SJSA1 (cell line): ENCODE measurements at places on chromosomes 6 and 20. TPM values are rescaled to one million over a fixed set of nuclear protein-coding genes. Genes with fewer than 3 reads are reported as not detected.
A peak's percentile ranks its signal among the peaks of the same experiment; 100 is the strongest.

RBM24 gene
- 30.3 and 43.7 TPM in 2 replicates for total RNA-seq

SLC22A3 gene
- total RNA-seq: not detected in 2 replicates

PROKR2 gene
- not detected in 2 replicates for total RNA-seq

PRRT1 gene
- total RNA-seq: not detected in 2 replicates

RBPJL gene
- not detected in 2 replicates for total RNA-seq

HEY2 gene
- total RNA-seq: 0.66 TPM in 1 of 2 replicates, not detected in the other

CCM2L gene
- total RNA-seq: not detected in 2 replicates

DAAM2 gene
- total RNA-seq: 0.29 TPM in 1 of 2 replicates, not detected in the other

C6orf141 gene
- total RNA-seq: not detected in 2 replicates

CST4 gene
- not detected in 2 replicates for total RNA-seq

MRPL2 gene
- total RNA-seq: 24.6 and 34.3 TPM in 2 replicates

GRCh38 chr6:110363748-110364147, 5.6 kb upstream of the METTL24 start:
- DNase-seq: peak; percentile 37

DNA sequence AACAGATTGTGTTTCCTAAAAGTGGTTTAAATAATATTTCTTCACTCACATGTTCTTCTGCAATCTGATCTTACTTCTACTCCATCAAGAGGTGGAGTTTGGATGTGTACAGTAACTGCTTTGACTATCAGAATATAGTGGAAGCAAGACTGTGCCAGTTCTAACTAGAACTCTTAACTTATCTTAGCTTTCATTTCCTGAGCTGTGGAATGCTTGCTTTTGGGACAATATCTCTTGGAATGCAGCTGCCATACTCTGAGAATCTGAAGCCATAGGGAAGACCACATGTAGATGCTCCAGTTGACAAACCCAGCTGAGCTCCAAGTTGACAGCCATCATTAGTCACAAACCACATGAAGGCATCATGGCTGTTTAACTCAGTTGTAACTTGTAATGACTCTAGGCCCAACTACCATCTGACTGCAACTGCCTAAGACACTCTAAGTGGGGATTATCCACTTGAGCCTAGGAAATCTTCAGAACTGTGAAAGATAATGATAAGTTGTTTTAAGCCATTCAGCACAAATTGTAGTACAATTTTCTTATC, 40.8 kb upstream of the MAN1A1 start:
- DNase-seq: no peak

- no peak for DNase-seq
Observed at GRCh38 chr6:155542036-155542435, 86.4 kb upstream of the NOX3 start.

DNA sequence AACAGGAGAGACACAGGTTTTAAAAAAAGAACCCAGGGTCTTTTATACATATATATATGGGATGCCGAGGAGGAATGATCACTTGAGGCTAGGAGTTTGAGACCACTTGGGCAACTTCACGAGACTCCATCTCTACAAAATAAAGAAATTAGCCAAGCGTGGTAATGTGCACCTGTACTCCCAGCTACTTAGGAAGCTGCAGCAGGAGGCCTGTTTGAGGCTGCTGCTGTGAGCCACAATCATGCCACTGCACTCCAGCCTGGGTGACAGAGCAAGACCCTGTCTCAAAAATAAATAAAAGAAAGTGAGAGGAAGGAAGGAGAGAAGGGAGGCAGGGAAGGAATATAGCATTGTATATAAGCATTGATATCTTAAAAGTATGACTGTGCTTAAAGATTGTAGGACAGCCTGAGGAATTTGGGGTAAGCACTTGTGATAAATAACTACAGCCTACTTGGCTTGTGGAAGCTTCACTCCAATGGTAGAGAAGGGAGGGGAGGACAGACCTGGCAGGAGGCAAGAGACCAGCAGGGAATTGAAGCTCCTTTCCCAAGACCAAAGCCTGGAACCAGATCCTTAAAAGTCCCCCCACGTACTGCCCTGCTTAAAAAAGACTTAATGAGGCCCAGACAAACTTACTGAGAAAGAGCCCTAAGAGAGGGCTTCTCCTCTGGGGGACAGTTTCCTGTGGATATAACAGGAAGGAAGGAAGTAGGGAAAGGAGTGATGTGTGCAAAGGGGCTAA, 2.5 kb upstream of the SNTA1 start:
- DNase-seq: no peak

GRCh38 chr6:155645325-155645724, 189.7 kb upstream of the NOX3 start:
- no peak for DNase-seq

- no peak for DNase-seq
Observed at GRCh38 chr6:12001706-12002435, 10.2 kb upstream of the HIVEP1 start.

- DNase-seq: no peak
Observed at GRCh38 chr6:31293343-31293742, 21.5 kb upstream of the HLA-C start.

GRCh38 chr6:96832780-96833179, 4.5 kb downstream of the GPR63 start:
- no peak for DNase-seq

DNA sequence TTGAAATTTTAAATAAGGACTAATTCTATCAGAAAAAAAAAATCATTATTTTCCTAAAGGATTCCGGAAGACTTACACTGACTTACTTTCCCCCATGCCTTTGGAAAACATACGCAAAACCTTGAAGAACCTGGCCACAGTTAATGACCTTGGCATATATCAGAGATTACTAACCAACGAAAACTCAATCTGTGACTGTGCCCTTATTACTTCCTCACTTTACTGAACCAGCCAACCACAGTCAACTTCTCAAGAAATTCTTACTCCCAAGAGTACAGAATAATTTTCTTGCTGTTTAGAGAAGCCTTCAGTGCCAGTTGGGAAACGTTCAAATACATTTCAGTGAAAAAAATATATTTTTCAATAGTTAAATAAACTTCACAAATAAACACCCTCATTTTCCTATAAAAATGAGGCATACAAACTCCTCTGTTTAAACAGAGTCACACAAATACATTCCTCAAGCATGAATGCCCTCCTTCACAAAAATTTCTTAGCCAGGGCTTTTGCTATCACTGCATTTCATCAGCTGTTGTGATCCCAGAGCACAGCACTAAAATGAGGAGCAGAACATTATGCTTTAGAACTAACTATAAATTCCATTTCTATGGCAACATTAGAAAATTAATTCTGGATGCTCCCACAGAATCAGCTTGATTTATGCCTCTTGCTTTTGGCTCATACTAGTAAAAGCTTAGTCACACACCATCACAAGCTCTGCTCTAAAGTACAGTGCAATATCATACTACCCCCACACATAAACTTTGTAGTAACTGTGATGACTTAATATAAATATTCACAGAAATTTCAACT, 117.6 kb downstream of the DST start:
- DNase-seq: peak; percentile 91

DNA sequence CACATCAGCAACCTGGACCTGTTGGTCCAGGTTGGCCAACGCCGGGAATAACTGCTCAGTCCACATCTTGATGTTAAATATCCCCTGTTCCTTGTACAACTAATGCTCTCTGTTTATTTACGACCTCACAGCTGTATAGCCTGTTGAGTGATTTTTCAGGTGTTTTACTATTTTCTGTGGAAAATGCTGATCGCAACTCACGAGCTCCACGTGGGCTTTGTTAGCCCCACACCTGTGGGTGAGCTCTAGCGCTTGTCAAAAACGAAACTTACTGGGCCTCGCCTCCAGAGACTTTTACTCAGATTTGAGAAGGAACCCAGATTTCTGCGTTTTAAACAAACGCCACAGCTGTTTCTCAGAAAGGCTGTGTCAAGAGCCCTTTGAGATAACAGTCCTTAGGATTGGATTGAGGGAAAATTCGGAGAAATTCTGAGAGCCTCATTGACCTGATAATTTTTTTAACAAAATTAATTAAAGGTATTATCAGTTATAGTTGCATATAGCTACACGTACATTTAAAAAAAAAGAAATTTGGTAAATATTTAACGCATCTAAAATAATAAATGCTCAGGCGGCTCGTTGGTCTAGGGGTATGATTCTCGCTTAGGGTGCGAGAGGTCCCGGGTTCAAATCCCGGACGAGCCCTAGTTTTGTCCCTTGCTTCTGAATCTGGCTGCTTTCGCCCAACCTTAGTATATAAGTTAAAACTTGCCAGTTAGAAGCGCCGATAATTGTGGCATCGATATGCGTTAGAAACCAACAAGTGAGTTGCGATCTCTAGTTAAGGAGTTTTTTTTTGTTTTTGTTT, 16.7 kb downstream of the HMGN4 start:
- DNase-seq: peak; percentile 76

GRCh38 chr20:347317-347639, 367 bp downstream of the NRSN2 start:
- DNase-seq: no peak

DNA sequence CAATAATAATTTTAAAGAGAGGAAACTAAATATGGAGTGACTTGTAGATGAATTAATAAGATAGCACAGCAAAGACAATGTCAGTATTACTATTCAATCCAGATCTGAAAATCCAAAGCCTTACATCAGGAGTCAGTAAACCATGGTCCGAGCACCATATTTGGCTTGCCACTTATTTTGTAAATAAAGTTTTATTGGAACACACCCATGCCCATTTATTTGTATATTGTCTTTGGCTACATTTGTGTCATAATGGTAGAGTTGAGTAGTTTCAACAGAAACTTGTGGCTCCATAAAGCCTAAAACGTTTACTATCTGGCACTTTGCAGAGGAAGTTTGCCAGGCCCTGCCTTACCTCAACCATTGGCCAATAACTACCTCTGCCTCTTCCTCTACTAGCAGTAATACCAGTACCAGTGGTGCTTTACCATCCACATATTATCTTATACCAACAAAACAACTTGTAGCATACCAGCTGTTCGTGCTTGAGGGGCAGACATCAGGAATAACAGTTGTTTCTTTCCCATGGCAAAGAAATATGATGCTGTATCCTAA, 51.8 kb upstream of the SYNJ2 start:
- DNase-seq: no peak

DNA sequence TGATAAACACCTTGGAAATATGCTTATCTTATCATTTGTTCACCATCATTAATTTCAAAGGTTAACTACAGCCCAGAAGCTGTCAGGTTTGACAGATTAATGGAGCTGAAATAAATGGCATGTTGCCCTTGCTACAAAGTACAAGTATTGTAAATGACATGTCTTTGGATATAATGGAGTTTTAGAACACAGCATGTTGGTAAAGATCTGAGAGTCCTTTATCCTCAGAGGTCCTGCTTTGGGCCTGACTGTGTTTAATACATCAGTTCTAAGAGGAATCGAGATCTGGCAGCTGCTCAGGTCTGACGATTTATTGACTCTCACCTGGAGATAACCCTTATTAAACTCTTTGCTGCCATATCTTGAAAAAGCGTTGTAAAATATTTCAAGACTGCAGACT, 222.7 kb upstream of the OPRM1 start:
- DNase-seq: no peak

- DNase-seq: no peak
Observed at GRCh38 chr20:50333131-50333670, 142.6 kb downstream of the CEBPB start.

DNA sequence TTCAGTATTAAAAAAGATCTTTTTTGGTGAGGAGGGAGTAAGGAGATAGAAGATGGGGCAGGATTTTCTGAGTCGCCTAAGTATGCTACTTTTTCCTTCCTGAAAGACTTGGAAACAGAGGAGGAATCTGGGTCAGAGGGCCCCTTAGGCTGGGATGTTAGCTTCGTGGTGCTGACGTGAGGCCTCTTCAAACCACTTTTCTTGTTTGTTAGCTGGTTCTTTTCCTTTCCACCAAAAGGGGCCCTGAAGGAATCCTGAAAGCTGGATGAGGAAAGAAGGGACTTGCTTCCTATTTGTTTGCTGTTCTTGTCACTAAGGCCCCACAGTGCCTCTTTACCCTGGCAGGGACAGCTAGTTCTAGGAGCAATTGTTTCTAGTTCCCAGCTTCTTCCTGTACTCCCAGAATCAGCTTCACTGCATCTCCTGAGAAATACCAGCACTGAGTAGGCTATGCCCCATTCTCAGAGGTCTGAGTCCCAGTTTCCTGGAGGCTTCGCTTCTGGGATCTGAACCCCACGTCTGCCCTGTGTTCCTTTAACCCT, 2.2 kb upstream of the IL20RA start:
- DNase-seq: no peak

DNA sequence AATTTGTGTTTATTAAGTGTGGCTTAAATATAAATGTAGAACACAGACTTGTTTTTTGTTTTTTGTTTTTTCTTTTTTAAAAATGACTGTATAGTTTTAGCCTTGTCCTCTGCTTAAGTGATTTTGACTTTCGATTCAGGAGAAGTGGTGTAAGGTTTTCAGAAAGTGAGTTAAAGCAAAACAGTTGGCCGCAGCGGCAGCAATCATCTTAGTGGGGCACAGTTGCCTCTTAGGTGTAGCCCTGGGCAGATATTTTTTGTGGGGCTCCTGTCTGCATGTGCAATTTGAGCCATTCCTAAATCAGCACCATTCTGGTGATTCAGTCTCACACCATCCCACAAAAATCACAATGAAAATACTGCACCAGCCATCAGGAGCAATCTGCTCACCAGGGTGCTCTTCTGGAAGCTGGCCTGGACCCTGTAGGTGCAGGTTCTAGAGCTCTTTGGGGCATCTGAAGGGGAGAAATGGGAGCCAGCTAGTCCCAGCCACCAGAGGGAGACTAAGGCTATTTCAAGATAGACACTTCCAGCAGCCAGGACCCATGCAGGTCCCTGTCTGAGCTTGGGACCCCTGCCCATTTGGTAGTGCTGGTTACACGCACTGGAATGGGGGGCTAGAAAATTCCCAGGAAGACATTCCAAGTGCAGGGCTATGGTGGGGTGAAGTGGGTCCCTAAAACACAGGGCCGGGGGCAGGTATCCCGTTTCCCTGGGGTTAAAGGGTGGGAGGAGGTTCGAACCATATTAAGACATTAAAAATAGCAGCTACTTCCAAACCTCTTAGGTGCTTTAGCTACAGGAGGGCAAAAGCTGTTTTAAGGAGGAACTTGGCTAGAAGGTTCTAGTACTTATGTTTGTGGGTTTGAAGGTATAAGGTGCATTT, 156.6 kb downstream of the NFATC2 start:
- no peak for DNase-seq

GRCh38 chr20:37256286-37256685, 5.3 kb downstream of the GHRH start:
- DNase-seq: no peak

GRCh38 chr6:142602972-142603371, 301.2 kb downstream of the ADGRG6 start:
- DNase-seq: no peak

- no peak for DNase-seq
Observed at GRCh38 chr6:70325009-70325408, 22.1 kb upstream of the COL9A1 start.

DNA sequence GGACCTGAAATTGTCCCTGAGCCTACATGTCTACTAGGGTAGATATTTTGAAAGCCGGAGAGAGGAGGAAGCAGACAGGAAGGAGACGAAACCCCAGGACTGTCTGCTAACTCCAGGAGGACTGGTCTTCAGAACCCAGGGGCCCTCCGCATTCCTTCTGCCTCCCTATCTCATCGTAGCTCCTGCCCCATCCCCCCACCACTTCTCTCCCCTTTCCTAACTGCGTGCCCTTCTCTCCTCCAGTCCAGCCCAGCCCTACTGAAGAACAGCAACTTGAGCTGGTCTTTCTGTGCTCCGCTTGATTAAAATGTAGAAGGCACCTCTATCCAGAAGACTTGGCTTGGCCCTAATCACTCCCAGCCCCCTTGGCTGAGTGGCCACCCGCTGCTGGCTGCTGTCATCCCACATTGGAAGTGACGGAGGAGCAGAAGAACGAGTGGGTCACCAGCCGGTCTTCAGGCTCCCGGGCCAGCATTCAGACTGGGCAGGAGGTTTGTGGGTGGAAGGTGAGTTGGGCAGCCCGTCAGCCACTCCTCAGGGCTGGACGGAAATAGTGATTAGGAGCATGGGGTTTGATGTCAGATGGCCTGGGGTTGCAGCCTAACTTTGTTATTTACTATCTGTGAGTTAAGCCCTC, 28.8 kb upstream of the ANGPT4 start:
- DNase-seq: no peak
